ENCODE measurements at places on chromosomes 4 and X. TPM values are rescaled to one million over a fixed set of nuclear protein-coding genes. Genes with fewer than 3 reads are reported as not detected.

DNA sequence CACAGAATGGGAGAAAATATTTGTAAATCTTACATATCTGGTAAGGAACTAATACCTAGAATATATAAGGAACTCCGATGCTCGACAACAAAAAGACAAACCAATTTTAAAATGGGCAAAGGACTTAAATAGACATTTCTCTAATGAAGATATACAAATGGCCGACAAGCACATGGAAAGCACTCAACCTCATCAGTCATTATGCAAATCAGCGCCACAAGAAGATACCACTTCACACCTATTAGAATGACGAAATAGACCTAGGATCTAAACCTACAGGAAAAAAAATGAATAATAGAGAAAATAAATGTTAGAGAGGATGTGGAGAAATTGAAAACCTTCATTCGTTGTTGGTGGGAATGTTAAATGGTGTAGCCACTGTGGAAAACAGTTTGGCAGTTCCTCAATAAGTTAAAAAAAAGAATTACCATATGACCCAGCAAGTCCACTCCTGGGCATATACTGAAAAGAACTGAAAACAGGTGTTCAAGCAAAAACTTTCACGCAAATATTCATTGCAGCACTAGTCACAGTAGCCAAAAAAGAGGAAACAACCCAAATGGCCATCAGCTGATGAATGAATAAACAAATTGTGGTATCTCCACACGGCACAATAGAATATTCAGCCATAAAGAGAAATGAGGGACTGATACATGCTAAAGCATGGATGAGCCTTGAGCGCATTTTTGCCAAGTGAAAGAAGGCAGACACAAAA, 57.3 kb upstream of the WDR19 start:
- no peaks in the 10 kb centered on the region for H3K4me1 ChIP-seq
- no peaks in the 10 kb centered on the region for H3K36me3 ChIP-seq
- H3K4me3 ChIP-seq: no peak overlapping the region

- no peaks in the 10 kb centered on the region for H3K4me1 ChIP-seq
- H3K36me3 ChIP-seq: no peaks in the 10 kb centered on the region
- H3K27me3 ChIP-seq: no peaks in the 10 kb centered on the region
- no peak for DNase-seq
- no peak overlapping the region for H3K27ac ChIP-seq
Measured at GRCh38 chr4:112885897-112886296, 163.6 kb upstream of the ANK2 start.

GRCh38 chr4:26031704-26032103, 117.7 kb downstream of the SMIM20 start:
- peaks cover 3% of the 10 kb centered on the region for H3K4me1 ChIP-seq
- no peak for DNase-seq
- no peak overlapping the region for H3K4me3 ChIP-seq
- H3K36me3 ChIP-seq: no peaks in the 10 kb centered on the region
- H3K27me3 ChIP-seq: no peaks in the 10 kb centered on the region

- no peak overlapping the region for H3K27ac ChIP-seq
- no peaks in the 10 kb centered on the region for H3K36me3 ChIP-seq
- no peak overlapping the region for H3K4me3 ChIP-seq
- no peak for DNase-seq
- no peaks in the 10 kb centered on the region for H3K27me3 ChIP-seq
- no peaks in the 10 kb centered on the region for H3K4me1 ChIP-seq
Measured at GRCh38 chr4:123709336-123709735, 312.7 kb downstream of the SPRY1 start.

- no peaks in the 10 kb centered on the region for H3K4me1 ChIP-seq
- DNase-seq: no peak
- H3K27me3 ChIP-seq: no peaks in the 10 kb centered on the region
- no peaks in the 10 kb centered on the region for H3K36me3 ChIP-seq
- H3K27ac ChIP-seq: no peak overlapping the region
- H3K4me3 ChIP-seq: no peak overlapping the region
Measured at GRCh38 chr4:13944095-13944511, 316.6 kb upstream of the BOD1L1 start.

DNA sequence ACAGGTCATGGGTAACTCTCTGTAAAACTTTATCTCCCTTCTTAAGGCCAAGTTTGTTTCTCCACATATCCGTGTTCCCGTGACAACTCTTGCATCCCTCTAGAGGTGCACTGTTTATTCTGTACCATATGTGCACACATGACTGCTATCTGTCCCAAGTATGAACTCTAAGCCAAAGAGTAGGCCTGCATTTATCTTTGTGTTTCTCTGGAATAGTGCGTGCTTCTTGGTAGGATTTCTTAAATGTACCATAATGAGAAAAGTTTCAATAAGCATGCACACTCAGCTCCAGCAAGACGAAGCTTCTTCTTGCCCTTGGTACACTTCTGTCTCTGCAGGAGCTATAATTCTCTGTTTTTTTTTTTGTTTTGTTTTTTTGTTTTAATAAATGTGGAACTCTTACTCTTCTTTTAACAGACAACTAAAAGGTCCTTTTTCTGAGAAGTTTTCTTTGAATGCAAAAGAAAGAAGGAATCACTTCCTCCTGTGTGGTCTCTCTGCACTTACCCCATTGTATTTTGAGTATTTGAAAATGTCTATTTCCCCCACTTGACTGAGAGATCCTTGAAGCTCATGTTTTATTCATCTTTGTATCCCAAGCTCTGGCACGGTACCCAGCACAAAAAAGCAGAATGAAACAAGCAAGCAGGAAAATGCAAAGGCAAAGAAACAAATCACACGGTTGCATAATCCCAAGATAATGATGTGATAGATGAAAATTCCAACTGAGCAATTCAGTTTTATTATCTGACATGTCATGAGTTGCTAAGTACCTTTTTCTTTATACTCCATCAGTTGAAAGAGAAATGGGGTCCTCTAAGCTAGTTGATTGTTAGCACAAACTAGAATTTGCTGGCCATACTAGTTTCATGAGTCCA, 521.9 kb upstream of the BOD1L1 start:
- H3K36me3 ChIP-seq: no peaks in the 10 kb centered on the region
- no peaks in the 10 kb centered on the region for H3K4me1 ChIP-seq
- no peak for DNase-seq
- no peak overlapping the region for H3K4me3 ChIP-seq
- no peak overlapping the region for H3K27ac ChIP-seq

DNA sequence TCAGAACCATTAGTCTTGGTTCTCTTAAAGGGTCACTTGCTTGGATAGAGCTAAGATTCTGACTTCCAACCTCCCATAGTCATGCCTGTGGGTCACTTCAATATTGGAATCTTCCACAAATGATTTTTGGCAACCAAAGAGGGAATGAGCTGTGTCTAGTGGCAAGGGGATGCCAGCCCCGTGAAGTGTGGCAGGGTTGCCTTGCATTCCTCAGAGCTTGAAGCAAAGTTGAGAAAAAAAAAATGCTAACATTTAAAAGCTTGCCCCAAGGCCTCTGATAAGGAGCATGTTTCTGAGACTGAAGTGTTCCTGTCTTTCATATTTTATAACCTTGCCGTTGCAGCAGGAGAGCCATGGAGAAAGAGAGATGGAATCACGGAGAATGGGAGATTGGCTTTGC, 120.2 kb downstream of the PAPSS1 start:
- no peak for DNase-seq
- no peak overlapping the region for H3K4me3 ChIP-seq
- H3K27ac ChIP-seq: no peak overlapping the region
- no peaks in the 10 kb centered on the region for H3K4me1 ChIP-seq
- H3K36me3 ChIP-seq: no peaks in the 10 kb centered on the region

DNA sequence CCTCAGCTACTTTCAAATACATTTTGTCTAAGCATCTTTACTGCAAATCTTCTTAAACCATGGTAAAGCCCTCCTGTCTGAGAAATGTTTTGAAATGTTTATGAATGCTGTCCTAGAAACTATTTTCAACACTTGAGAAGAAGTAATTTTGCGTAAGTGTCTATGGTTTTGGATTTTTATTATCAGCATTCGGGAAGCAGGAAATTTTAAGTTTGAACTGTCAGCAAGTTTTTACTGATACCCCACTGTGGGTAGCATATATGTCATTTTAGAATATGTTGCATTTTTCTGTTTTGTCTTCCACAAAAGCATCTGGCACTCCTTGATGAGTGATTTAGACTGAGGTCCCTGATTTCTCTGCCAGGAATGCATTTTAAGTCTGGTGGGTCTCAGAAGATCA, 302.4 kb upstream of the GIMD1 start:
- no peaks in the 10 kb centered on the region for H3K4me1 ChIP-seq
- no peaks in the 10 kb centered on the region for H3K36me3 ChIP-seq
- DNase-seq: no peak

DNA sequence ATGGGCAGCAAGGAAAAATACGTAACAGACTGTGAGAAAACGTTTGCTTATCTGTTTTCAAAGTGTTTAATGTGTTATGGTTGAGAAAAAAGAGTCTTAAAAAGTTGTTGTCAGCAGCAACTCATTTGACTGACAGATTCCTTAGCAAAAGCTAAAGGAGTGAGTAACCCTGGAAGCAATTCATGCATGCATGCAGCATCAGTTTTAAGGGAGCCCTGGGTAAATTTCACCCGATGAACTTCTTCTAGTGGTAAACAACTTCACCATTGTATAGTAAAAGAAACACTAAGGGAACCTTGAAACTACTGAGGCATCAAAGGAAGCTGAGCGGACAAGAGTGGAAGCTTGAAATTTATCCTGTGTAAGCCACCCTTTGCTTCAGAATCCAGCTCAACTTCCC, 583.2 kb upstream of the INTU start:
- no peaks in the 10 kb centered on the region for H3K27me3 ChIP-seq
- H3K27ac ChIP-seq: no peak overlapping the region
- no peaks in the 10 kb centered on the region for H3K4me1 ChIP-seq
- DNase-seq: no peak
- H3K4me3 ChIP-seq: no peak overlapping the region
- H3K36me3 ChIP-seq: no peaks in the 10 kb centered on the region

DNA sequence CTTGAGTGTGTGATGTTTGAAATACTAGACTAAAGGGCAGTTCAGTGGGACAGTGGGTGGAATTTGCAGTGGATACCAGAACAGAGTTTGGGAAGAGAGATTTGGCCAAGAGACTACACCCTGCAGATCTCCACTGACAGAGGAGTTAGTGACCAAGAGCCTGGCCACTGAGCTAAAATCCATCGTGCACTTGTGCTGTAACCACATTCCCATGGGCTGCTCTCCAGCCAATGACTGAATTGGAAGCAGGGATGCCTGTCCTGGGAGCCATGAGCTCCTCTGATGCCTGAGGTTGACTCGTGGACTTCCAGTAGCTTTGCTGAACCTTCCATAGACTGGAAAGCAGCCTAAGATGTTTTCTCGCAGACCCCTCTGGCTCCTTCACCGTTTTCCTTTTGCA, 296.1 kb downstream of the TRIML1 start:
- DNase-seq: no peak
- no peak overlapping the region for H3K4me3 ChIP-seq
- H3K4me1 ChIP-seq: no peaks in the 10 kb centered on the region
- no peaks in the 10 kb centered on the region for H3K36me3 ChIP-seq

- no peak overlapping the region for H3K27ac ChIP-seq
- H3K27me3 ChIP-seq: no peaks in the 10 kb centered on the region
- DNase-seq: no peak
- H3K36me3 ChIP-seq: peaks cover 19% of the 10 kb centered on the region
- no peaks in the 10 kb centered on the region for H3K4me1 ChIP-seq
- no peak overlapping the region for H3K4me3 ChIP-seq
Measured at GRCh38 chrX:68710870-68711576, 63.6 kb downstream of the STARD8 start.

GRCh38 chr4:147780137-147780777, 48.4 kb downstream of the ARHGAP10 start:
- peaks cover 8% of the 10 kb centered on the region for H3K4me1 ChIP-seq
- no peaks in the 10 kb centered on the region for H3K27me3 ChIP-seq
- no peaks in the 10 kb centered on the region for H3K36me3 ChIP-seq
- H3K4me3 ChIP-seq: no peak overlapping the region
- no peak overlapping the region for H3K27ac ChIP-seq
- peak; percentile 61 for DNase-seq

GRCh38 chr4:118803253-118803652, 32.7 kb downstream of the SEC24D start:
- H3K4me1 ChIP-seq: no peaks in the 10 kb centered on the region
- no peak overlapping the region for H3K4me3 ChIP-seq
- no peaks in the 10 kb centered on the region for H3K27me3 ChIP-seq
- H3K36me3 ChIP-seq: peaks cover 52% of the 10 kb centered on the region
- H3K27ac ChIP-seq: no peak overlapping the region
- no peak for DNase-seq

- no peak for DNase-seq
- H3K27ac ChIP-seq: no peak overlapping the region
- no peaks in the 10 kb centered on the region for H3K36me3 ChIP-seq
- no peak overlapping the region for H3K4me3 ChIP-seq
Measured at GRCh38 chrX:9003041-9003440, 30.9 kb downstream of the FAM9B start.

- H3K27ac ChIP-seq: no peak overlapping the region
- no peak for DNase-seq
- H3K27me3 ChIP-seq: no peaks in the 10 kb centered on the region
- H3K4me3 ChIP-seq: no peak overlapping the region
- peaks cover 4% of the 10 kb centered on the region for H3K4me1 ChIP-seq
Measured at GRCh38 chr4:92237559-92237958, 66.2 kb upstream of the GRID2 start.

DNA sequence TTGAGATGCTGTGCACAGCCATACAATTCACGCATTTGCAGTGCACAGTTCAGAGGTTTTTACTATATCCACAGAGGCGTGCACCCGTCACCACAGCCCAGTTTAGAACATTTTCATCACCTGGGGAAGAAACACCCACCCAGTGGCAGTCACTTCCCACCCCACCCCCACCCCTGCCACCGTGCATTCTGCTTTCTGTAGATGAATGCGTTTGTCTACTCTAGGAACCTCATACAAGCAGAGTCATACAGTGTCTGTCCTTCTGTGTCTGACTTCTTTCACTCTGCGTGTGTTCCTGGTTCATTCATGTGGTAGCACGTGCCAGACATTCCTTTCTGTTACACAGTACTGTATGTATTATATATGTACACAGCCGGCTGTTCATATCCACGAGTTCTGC, 122.8 kb downstream of the TBL1X start:
- DNase-seq: no peak
- no peak overlapping the region for H3K4me3 ChIP-seq
- no peaks in the 10 kb centered on the region for H3K27me3 ChIP-seq
- H3K36me3 ChIP-seq: no peaks in the 10 kb centered on the region

Gene EFHC2
- total RNA-seq: 0.31 TPM

Gene F9
- total RNA-seq: not detected

Gene SH3D19
- total RNA-seq: 225 TPM

Gene GSX2
- total RNA-seq: not detected

Gene MAMLD1
- total RNA-seq: 3.1 TPM
